A172 (cell line): ENCODE measurements at places on chromosomes 7 and 10.

DNA sequence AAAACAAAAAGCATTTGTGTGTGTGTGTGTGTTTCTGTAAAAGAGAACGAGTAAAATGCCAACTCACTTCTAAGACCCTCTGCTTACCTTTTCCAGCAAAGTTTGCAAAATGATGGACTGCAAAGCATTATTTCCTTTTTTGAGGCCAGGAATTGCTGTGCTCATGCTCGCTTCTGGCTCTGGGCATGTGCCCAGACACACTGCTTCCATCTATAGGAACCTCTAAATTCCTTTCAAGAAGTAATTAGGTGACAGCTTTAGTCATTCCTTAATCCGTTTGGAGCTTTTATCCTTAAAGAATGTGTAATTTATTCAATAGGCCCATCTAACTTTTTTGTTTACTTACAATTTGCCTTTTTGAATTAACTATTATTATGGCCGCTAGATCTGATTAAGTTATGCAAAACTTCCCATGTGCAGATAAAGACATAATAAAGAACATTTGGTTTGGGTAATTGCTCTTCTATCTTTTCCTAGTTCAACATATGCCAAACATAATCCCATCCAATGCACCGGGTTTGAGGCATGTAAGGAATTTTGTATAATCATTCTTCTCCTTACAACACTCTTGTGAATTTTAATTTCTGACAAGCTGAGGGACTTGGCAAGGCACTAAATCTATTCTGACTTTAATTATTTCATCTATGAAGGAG is 34.7 kb downstream of the A1CF start:
- DNase-seq: peak; percentile 25

GRCh38 chr10:118638680-118639079 is 43.2 kb upstream of the PRLHR start:
- DNase-seq: no peak

- DNase-seq: no peak
These were observed 140.5 kb downstream of the LRRC4 start for GRCh38 chr7:127890726-127891125.

GRCh38 chr7:76189276-76189675 is 12.4 kb upstream of the SRRM3 start:
- DNase-seq: no peak

DNA sequence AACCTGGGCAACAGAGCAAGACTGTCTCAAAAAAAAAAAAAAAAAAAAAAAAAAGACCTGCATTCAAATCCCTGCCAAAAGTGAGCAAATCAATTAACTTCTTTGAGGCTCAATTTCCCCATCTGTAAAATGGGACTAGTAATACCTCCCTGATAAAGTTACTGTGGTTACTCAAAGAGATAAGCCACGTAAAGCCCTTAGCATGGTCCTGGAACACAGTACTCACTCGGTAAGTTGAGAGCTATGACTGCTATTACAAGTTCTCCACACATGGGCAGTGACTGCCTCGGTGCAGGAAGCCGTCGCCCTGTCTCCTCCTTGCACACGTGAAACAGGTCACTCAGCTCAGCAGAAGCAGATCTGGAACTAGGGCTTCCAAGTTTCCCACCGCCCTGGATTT is 37.9 kb downstream of the DDIT4 start:
- DNase-seq: no peak

DNA sequence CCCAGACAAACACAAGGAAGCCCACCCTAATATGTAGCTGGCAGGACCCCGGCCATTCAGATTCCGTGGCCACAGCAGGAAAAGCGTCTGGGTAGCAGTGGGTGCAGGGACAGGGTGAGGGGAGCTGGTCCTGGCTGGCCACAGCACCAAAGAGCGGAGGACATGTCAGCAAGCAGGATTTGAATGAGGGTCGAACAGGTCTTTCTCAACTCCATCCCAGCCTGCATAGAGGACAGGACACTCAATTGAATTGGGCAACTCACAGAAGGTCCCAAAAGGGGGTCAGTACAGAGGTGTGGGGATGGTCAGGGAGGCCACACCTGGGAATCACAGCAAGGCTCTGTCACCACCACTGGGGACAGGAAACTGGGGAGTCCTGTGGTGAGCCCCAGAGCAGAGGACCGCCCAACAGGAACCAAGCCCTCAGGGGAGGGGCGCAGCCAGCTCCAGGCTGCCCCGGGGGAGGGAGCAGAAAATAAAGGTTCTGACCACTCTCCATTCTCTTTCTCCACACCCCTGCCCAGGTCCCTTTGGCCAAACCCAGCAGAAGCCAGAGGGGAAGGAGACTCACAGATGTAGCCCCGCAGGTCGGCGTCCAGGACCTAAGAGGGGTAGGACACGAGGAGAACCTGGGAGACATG is 108.7 kb upstream of the PPP2R2D start:
- DNase-seq: no peak

DNA sequence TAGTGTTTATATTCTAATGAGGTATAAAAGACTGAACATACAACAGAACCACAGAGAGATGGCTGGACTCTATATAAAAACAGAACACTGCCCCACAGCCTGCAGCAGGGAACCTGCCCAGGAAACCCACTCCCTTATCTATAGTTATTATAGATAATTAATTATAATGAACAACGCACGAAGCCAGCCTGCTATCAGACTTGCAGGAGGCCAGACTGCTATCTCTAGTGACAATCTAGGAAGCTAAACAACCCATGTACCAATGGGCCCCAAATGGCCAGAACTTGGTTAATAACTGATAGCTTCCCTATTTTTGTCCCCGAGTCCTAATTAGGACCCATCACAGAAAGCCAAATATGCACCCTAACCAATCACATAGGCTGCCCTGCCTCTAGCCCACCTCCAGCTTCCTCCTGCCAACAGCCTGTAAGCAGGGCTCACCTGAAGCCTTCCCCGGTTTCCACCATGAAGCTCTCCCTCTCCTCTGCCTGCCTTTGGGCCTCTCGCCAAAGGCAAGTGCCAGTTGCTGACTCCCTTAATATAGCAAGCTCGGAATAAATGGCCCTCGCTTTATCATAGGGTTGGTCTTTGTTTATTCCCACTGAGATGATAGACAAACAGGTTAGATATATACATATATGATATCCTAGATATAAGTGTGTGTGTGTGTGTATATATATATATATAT is 74.5 kb downstream of the SYPL1 start:
- DNase-seq: no peak

DNA sequence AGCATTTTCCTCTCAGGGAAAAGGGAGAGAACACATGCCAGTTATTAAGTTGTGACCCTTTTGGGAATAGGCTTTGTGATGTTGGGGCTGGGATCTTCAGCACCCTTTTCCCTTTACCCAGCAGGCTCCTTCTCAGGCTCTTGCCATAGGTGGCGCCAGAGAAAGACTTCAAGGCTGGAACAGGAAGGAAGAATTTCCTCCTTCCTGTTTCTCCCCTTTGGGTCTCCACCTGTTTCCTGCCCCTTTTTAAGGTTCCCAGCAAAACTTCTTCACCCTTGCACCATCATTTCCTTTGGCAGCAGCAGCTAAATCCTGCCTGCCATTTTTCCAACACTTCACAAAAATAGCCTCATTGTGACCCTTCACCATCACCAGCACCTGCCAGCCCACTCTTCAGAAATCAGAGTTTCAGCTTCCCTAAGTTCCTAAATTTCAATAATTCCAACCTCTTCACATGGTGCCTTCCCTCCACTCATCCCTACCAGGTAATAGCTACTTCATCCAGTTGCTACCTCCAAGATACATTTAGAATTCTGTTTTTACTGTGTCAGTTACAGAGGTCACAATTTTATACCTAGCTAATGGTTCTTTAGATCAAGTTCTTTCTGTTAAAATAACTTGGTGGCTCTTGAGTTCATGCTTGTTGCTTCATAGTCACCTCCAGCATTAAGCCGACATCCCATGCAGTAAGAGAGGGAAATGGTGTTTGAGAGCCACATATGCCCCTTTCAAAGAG is 22.4 kb upstream of the FOXK1 start:
- DNase-seq: no peak

DNA sequence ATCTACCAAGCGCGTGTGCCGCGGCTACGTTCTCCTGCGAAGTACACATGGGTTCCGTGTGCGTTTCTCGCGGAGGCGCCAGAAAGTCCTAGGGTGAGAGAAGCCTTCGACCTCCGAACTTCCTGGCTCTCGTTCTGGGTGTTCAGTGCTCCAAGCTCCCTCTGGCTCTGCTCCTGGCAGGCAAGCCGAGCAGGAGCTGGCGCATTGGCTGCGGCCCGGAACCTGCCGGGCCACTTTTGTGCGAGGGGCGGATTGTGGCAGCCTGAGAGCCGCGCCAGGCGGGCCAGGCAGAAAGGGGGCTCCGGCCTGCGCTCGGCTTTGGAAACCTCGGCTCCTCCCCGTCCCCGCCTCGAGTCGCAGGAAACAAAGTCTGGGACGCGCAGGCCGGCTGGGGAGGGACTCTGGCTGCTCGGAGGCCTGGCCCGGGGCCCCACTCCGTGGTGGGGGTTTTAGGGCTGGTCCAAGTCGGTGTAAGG is 9.6 kb downstream of the EMX2 start:
- no peak for DNase-seq

GRCh38 chr10:117460846-117461765 is 81.4 kb upstream of the EMX2 start:
- peak; percentile 81 for DNase-seq
